ENCODE measurements at places on chromosomes 13 and 19.
A peak's percentile ranks its signal among the peaks of the same experiment; 100 is the strongest.

DNA sequence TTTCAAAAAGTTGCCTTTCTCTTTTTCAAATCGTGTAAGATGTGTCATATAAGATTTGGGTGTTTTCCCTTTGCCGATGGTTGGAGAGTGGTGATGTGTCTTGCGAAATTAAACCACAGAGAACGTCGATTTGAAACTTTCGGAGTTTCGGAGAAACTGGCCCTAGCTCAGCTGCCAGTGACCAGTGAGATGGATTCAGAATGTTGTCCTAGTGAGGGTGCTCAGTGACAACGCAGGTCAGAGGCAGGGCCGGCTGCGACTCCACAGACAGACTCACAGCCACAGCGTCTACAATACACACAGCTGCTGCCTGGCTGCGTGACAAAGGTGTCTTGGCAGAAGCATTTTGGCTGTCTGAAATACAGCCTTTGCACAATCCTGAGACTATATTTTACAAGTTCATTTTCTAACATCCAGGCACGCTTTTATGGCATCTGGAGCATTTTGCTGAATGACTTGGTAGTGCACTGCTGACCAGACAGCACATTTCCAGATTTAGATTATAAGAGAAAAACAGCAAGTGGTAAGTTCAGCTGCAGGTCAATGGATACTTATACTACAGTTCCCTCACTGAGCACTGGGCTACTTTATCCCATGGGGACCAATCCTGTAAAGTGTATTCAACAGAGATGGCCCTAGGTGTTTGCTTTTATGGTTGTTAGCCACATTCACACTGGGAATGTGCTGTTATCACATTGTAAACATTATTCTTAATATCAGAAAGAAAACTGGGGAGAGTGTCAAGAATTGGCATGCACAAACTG is 207.5 kb downstream of the KCNRG start:
- H3K27me3 ChIP-seq, result no peaks in the 10 kb centered on the region
- H3K27ac ChIP-seq, result peak overlapping the region; percentile 79
- H3K4me1 ChIP-seq, result peaks cover 30% of the 10 kb centered on the region
- no peaks in the 10 kb centered on the region for H3K36me3 ChIP-seq
- H3K4me3 ChIP-seq, result no peak overlapping the region

DNA sequence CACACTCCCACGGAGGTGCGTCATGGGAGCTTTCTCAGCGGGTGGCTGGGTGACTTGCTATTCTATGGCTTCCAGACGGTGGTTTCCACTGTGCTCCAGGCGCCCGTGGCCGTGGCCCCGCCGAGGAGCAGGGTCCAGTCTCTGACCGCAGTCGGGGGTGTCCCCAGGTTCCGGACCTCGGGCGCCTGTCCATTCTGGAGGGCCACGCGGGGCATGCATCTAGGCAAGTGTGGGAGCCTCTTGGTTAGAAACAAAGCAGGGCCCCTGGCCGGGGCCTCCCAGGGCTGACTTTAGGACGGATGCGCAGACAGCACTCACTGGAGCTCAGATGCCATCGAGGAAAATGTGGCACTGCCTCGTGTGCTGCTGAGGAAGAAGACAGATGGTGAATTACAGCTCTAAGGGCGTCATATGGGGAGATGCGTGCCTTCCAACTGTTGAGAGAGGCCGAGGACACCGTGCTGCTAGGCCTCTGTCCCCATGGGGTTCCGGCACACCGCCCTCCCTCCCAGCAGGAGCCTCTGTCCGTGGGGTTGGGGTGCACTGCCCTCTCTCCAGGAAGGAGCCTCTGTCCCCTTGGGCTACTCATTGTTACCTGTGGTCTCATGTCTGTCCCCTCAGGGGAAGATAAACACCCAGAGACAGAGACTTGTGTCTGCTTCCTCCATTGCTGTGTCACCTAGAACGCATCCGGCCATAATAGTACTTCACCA is 38.1 kb downstream of the TMEM255B start:
- peaks cover 3% of the 10 kb centered on the region for H3K27me3 ChIP-seq
- no peaks in the 10 kb centered on the region for H3K36me3 ChIP-seq
- no peaks in the 10 kb centered on the region for H3K4me1 ChIP-seq
- H3K4me3 ChIP-seq, result no peak overlapping the region

DNA sequence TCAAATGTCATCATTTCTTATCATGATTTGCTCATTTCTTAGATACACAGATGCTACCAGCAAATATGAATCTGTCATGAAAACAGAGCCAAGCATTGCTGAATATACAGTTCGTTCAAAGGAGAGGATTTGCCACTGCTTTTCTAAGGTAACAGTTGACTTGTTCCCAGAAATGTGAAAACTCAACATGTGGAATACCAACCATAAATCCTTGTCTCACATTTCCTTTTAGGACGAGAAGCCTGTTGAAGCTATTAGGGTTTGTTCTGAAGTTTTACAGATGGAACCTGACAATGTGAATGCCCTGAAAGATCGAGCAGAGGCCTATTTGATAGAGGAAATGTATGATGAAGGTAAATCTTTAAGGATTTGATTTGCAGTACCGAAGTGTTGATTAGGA is 86.7 kb downstream of the DNAJC3 start:
- H3K4me1 ChIP-seq, result no peaks in the 10 kb centered on the region
- no peak overlapping the region for H3K4me3 ChIP-seq
- H3K36me3 ChIP-seq, result peaks cover 6% of the 10 kb centered on the region
- no peak for DNase-seq
- no peak overlapping the region for H3K27ac ChIP-seq

DNA sequence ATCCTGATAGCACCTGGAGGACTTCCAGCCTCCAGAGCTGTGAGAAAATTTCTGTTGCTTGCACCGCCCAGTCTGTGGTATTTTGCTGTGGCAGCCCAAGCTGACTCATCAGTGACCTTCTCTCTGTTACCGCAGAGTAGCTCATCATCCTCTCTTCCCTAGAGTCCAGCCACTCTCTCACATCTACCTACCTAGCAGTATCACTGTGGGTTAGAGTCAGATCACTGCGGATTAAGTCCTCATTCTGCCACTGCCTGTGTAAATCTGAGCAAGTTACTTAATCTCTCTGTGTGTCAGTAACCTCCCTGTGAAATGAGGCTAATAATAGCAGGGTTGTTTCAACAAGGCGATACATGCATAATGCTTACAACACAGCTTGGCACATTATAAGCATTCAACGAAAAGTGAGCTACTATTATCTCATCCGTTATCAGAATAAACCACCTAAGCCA is 40.3 kb upstream of the USPL1 start:
- H3K27ac ChIP-seq, result no peak overlapping the region
- H3K4me1 ChIP-seq, result peaks cover 5% of the 10 kb centered on the region
- H3K4me3 ChIP-seq, result no peak overlapping the region
- H3K36me3 ChIP-seq, result no peaks in the 10 kb centered on the region

DNA sequence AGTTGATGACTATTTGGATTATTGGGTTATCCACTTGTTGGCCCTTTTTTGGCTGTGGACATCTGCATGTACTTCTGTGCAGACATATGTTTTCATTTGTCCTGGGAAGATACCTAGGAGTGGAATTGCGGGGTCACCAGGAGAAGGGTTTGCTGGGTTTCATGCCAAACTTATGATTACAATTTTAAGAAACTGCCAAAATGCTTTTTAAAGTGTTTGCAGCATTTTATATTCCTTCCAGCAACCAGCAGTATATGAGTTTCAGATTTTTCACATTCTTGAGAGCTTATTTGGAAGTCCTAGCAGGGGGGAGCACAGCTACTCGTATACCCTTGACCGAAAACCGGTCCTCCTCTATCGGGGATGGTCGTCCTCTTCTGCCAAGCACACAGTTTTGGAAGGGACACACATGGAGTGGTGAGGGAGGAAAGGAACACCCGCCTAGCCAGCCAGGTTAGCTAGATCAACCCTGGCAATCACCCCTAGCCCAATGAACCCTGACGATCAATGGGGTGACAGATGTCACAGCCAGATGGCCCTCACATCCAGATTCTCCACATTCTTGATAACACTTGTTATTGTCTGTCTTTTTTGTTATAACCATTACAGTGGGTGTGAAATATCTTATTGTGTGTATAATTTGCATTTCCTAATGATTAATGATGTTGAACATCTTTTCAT is 26.7 kb upstream of the RNF113B start:
- no peak for DNase-seq
- peaks cover 50% of the 10 kb centered on the region for H3K4me1 ChIP-seq
- H3K27me3 ChIP-seq, result no peaks in the 10 kb centered on the region
- H3K27ac ChIP-seq, result no peak overlapping the region
- H3K36me3 ChIP-seq, result peaks cover 38% of the 10 kb centered on the region
- H3K4me3 ChIP-seq, result no peak overlapping the region

- no peak for DNase-seq
- H3K27ac ChIP-seq, result no peak overlapping the region
- H3K27me3 ChIP-seq, result no peaks in the 10 kb centered on the region
- no peaks in the 10 kb centered on the region for H3K4me1 ChIP-seq
- no peak overlapping the region for H3K4me3 ChIP-seq
These were observed 2.7 kb downstream of the CYP4F3 start for GRCh38 chr19:15643387-15643786.

DNA sequence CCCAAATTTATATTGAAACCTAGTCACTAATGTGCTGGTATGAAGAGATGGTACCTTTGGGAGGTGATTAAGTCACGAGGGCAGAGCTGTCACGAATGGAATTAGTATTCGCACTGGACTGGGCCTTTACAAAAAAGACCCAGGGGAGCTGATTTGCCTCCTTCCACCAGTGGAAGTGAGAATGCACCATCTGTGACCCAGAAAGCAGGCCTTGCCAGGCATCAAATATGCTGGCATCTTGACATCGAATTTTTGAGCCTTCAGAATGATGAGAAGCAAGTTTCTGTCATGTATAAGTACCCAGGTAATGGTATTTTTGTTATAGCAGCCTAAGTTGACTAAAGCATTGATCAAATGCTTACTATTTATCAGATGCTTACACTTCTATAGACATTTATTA is 373.6 kb downstream of the FGF14 start:
- no peaks in the 10 kb centered on the region for H3K4me1 ChIP-seq
- no peaks in the 10 kb centered on the region for H3K27me3 ChIP-seq
- H3K27ac ChIP-seq, result no peak overlapping the region

- H3K27me3 ChIP-seq, result no peaks in the 10 kb centered on the region
- H3K27ac ChIP-seq, result no peak overlapping the region
- no peaks in the 10 kb centered on the region for H3K4me1 ChIP-seq
These were observed 36.4 kb downstream of the PSG11 start for GRCh38 chr19:42989851-42990250.

DNA sequence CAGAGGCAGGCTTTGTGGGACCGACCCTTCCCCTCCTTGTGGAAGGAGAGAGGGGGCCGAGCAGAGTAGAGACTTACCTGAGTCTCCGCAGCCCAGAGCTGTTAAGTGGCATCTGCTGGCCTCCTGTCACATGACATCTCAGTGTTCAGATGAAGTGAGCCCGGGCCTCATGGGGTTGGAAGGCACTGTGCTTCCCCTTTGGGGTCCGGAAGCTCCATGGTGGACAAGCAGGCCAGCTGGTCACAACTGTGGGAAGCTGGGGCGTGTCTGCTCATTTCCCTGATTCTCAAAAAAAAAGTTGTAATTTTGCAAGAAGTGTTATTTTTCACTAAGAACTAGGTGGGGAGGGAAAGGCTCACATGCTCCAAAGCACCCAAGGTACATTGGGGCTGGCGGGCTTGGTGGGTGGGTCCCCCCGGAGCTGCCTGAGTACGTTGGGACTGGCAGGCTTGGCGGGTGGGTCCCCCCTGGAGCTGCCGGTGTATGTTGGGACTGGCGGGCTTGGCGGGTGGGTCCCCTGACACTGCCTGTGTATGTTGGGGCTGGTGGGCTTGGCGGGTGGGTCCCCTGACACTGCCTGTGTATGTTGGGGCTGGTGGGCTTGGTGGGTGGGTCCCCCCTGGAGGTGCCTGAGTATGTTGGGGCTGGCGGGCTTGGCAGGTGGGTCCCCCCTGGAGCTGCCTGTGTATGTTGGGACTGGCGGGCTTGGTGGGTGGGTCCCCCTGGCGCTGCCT is 18.2 kb upstream of the DCUN1D2 start:
- no peak overlapping the region for H3K4me3 ChIP-seq
- H3K36me3 ChIP-seq, result peaks cover 18% of the 10 kb centered on the region
- no peaks in the 10 kb centered on the region for H3K27me3 ChIP-seq
- DNase-seq, result no peak
- no peaks in the 10 kb centered on the region for H3K4me1 ChIP-seq
- no peak overlapping the region for H3K27ac ChIP-seq

- no peaks in the 10 kb centered on the region for H3K4me1 ChIP-seq
- H3K27me3 ChIP-seq, result no peaks in the 10 kb centered on the region
- H3K27ac ChIP-seq, result no peak overlapping the region
These were observed 15.1 kb downstream of the BRCA2 start for GRCh38 chr13:32330441-32330840.
